Inflammatory macrophage (primary cell): ENCODE measurements at places on chromosomes 6 and 20.
A peak's percentile ranks its signal among the peaks of the same experiment; 100 is the strongest.

- no peak for DNase-seq
These were observed 159.4 kb downstream of the IMPG1 start for GRCh38 chr6:75913040-75913439.

DNA sequence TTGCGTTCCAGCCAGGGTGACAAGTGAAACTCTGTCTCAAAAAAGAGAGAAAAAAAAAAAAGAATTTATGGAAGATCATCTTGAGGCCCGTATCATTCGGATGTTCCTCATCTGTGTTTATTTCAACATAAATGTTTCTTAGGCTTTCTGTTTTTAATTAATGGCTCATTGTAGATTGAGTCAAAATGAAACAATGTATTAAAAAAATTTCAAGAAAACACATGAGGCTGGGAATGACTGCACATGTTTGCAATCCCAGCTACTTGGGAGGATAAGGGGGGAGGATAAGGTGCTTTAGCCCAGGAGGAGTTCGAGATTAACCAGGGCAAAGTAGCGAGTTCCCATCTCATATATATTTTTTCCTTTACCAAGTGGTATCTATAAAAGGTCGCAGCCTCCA is 47.3 kb downstream of the ITCH start:
- DNase-seq, result no peak

DNA sequence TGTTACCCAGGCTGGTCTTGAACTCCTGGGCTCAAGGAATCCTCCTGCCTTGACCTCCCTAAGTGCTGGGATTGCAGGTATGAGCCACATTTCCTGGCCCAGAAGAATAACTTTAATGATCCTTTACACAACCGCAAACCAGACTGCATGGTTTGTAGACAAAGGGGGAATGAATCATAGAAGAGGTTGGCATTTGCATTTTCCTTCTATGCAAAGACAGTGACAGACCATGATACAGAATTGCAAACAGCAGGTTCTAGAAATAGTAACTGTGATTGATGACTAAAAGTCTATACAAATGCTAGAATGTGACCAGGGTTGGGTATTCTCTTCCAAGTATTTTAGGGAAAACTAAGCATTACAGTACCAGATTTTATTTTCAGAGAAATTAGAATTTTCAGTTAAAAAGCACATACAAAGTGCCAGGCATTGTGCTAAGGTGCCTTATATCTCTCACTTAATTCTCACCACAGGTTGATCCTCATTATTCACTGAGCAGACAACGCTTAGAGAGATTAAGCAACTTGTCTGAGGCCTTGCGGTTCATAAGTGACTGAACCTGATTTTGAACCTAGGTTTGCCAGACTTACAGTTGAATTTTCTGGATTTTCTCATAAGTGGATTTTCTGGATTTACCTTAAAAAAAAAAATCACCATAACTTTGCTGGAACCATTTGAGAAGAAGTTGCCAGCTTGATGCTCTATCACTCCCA is 146.6 kb downstream of the ZFAND3 start:
- DNase-seq, result no peak

DNA sequence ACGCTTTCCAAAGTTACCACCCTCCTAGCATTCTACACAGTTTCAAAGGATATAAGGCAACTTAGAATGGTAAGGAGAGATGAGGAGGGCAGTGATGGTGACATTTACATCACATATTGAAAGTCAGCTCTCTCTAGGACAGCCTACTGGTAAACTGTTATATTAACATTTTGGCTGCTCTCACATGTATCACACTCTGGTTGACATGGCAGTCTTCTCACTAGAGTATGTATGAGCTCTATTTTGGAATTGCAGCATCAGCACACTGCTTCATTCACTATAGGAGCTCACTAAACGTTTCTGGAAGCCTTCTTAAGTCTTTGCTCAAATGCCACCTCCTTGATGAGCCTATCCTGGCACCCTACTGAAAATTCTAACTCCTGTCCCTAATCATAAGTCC is 135.7 kb upstream of the ENPP5 start:
- DNase-seq, result no peak

DNA sequence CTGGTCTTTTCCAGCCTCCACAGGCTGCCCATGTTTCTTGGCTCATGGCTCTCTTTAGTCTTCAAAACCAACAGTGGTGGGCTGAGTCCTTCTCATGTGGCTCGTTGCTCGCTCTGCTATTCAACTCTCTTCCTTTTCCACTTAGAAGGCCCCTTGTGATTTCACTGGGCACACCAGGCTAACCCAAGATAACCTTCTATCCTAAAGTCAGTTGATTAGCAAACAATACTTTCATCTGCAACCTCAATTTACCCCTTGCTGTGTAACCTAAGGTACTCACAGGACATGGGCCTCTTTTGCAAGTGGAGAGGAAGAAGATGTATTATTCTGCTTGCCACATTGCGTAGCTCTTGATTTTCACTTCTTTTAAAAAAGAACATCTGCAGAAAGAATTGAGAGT is 79.6 kb downstream of the UTRN start:
- DNase-seq, result peak; percentile 81

- no peak for DNase-seq
These were observed 25.6 kb downstream of the MAN1A1 start for GRCh38 chr6:119323931-119324330.

DNA sequence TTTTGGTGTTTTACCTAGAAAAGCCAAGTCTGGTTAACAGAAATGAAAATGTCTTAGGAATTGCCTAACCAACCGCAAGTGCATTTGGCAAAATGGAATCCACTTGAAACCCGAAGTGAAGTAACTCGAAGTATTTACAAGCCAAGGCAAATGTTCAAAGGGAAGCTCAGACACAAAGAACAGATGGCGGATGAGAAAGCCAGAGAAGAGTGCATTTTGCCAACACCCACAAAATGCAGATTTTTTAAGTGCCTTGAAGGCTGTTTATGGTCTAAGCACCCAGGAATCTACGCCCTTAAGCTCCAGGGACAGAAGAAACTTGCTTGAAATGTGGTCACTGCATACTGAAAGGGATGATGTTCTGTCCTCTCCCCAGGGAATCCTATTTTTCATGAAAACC is 70.0 kb upstream of the TBXT start:
- peak; percentile 10 for DNase-seq

- no peak for DNase-seq
These were observed 33.1 kb upstream of the FBXL4 start for GRCh38 chr6:98980819-98981218.

DNA sequence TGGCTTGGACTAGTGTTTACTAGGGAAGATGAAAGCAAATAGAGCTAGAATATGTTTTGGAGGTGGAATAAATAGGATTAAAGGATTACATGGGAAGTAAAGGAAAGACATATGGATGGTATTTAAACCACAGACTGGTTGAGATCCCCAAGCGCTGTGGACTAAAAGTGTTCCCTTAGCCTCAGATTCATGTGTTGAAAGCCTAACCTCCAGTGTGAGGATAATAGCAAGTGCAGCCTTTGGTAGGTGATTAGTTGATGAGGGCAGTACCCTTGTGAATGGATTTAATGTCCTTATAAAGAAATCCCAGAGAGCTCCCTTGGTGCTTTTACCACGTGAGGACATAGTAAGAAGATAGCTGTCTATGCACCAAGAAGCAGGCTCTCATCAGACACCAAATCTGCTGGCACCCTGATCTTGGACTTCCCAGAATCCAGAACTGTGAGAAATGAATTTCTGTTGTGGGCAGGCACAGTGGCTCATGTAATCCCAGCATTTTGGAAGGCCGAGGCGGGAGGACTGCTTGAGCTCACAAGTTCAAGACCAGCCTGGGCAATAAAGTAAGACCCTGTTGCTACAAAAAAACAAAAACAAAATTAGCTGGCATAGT is 57.3 kb upstream of the MCM9 start:
- DNase-seq, result no peak

- no peak for DNase-seq
These were observed 109.9 kb downstream of the FYN start for GRCh38 chr6:111763381-111763780.
